ENCODE measurements at places on chromosomes 3 and 15.

- DNase-seq: peak; percentile 31
Measured at GRCh38 chr15:39230205-39230907, 350.5 kb upstream of the THBS1 start.

- DNase-seq: no peak
Measured at GRCh38 chr3:157405457-157405856, 31.2 kb upstream of the PTX3 start.

- DNase-seq: no peak
Measured at GRCh38 chr15:53536479-53537120, 222.9 kb downstream of the WDR72 start.

GRCh38 chr3:111846039-111846438 lies 13.0 kb upstream of the PHLDB2 start:
- no peak for DNase-seq

GRCh38 chr3:59978979-59979378 lies 929.2 kb upstream of the CFAP20DC start:
- no peak for DNase-seq

DNA sequence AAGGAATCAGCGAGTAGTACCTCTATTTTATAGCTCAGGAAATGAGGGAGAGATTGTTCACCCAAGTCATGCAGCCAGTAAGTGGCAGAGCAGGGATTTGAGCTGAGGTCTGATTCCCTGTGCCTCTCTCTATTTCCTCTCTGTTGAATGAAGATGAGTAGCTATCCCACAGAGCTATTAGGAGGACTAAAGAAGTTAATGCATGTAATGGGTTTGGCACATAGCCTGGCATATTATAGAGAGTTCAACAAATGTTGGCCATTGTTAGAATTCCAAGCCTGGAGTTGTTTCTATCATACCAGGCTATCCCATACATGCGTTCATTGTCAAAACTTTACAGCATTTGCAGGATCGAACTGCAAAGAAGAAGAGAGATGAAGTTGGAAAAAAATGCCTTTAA lies 21.8 kb upstream of the KLHL6 start:
- DNase-seq: no peak

DNA sequence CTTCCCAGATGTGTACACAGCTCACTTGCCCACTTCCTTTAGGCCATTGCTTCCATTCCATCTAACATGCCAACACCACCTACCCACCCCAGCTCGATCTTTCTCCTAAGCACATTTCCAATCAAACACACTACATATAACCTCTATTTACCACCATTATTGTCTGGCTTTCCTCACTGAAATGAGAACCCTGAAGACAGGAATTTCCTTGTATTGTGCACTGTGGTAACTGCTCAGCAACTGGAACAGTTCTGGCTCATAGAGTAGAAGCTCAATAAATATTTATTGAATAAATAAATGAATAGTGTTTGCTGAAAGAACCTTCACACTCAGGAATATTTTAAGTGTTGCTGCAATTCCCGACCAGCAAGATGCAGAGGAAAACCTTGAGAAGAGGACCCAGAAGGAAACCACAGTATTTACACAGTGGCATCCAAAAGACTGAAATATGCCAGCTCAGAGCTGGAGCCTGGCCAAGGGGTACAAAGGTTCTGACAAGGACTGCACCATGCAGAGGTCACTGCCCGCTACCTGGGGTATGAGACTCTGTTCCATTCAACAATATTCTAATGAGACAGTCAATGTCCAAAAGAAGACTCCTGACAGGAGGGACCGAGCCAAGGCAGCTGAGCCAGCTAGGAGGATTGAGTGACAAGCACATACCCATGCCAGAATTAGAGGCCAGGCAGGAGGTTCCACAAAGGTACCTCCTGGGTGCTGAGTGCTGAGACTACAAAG lies 168.8 kb downstream of the NUP210 start:
- DNase-seq: peak; percentile 64

GRCh38 chr3:38247366-38248035 lies 18.1 kb upstream of the SLC22A13 start:
- no peak for DNase-seq

GRCh38 chr15:69149803-69150202 lies 10.6 kb upstream of the GLCE start:
- DNase-seq: no peak

GRCh38 chr3:71436337-71436736 lies 147.2 kb downstream of the FOXP1 start:
- no peak for DNase-seq

DNA sequence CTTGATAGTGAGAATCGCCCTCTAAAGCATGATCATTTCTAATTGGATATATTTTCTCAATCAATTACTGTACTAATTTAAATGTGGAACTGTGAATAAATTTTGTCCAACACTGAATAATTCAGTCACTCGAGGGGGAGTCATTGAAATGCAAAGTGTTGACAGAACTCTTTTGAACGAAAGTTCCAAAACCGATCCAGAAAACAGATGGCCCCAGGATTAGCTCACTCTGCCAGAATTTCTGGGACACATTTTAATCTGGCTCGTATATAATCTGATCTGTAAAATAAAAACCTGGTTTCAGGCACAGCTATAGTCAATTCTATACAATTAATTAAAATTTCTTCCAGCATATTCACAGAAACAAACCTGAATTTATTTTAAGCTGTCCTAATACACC lies 580.4 kb downstream of the ROBO1 start:
- no peak for DNase-seq

- peak; percentile 55 for DNase-seq
Measured at GRCh38 chr3:185549122-185549521, 3.3 kb downstream of the LIPH start.

DNA sequence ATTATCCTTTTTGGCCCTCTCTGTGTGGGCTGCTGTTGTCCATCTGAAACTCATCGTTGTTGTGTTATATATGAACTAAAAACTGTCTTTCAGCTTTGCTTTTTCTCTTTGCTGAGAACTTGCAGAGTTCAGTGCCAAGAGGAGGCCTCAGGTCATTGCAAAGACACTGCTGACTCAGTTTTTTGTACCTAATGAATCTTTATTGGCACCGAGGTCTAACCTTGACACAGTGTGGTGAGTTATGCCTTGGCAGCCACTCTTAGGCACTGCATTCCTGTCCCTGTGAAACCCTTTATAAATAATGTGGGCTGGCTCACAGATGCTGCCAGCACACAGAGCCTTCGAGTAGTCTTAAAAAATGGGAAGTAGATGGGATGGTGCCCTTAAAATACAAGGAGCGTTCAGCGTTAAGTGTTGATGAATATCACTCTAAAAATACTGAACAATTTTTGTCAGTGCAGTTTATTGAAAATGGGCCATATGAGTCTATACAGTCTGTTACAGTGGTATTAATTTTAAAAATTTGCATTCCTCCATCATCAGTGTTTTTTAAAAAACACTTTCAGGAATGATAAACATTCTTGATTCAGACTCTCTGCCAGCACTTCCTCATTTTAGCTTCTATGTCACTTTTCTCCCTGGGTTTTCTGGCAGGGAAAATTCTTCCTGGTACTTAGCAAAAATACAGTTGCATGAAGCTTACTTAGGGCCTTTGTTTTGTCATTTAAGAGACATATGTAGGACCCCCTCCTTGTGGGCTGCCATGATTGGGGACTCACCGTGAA lies 234.1 kb downstream of the CACNA2D3 start:
- DNase-seq: no peak

GRCh38 chr3:23831517-23832394 lies 26.0 kb downstream of the UBE2E1 start:
- no peak for DNase-seq

DNA sequence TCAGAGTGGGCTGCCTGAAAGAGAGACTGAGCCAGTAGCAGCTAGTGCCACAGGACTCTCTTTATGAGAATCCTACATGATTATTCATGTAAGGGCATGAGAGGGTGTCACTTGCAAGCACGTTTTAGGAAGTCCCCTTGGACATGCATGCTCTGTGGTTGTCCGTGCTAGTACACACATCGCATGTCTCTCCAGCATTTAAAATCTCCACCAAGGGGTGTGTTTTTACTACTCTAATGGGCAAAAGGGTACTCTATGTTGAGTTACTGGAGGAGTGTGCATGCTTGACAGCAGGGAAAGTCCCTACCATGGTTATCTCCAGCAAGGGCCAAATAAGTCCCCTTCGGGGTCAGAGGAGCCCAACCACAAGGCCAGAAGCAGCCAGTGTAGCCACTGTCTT lies 70.7 kb downstream of the DCLK3 start:
- DNase-seq: no peak

DNA sequence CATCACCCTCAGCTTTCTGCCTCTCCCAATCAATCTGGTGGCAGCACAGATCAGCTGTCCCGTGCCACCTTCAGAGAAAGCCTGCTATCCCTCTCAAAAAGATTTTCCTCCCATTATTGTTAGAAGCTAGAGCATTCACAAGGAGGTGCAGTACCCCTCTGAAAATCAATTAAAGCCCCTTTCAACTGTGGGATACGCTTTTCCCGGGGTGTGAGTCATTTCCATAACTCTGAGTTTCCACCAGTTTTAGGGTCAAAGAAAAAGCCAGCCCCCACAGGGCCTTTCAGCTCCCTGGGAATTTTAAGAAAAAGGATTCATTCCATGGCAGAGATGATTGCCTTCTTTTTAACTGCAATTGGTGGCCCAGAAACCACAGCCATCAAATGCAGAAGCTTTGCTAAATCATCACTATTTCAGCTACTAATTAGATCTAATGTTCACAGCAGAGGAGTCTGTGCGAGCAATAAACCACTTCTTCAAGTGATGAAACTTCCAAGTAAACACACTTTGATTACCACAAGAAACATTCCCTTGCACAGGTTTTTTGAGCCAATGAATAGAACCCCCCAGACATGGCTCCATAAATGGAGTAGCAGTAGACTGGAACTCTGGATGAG lies 270.0 kb upstream of the TPRG1 start:
- no peak for DNase-seq

DNA sequence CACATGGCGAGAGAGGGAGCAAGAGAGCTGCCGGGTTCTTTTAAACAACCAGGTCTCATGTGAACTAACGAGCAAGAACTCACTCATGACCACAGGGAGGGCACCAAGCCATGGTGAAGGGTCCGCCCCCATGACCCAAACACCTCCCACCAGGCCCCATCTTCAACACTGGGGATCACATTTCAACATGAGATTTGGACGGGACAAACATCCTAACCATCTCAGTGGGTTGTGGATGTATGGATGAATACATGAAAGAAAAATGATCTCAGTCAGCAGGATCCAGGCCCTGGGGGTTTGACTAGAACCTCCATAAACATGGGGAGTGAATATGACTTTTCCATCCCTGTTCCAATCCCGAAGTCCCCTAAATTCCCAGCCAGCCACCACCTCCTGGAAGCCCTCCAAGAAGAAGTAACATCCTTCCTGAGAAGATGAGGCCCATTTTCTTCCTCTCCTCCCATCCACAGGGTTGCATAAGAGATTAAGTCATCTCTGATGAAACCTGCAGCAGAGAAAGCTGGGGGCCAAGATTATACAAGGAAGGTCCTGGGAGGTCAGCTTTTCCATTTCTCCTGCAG lies 9.5 kb downstream of the CAV3 start:
- no peak for DNase-seq

GRCh38 chr3:143831208-143831607 lies 17.1 kb downstream of the SLC9A9 start:
- no peak for DNase-seq

GRCh38 chr3:131957980-131958379 lies 76.8 kb downstream of the CPNE4 start:
- DNase-seq: no peak

GRCh38 chr3:42116466-42116865 lies 25.3 kb downstream of the TRAK1 start:
- no peak for DNase-seq

DNA sequence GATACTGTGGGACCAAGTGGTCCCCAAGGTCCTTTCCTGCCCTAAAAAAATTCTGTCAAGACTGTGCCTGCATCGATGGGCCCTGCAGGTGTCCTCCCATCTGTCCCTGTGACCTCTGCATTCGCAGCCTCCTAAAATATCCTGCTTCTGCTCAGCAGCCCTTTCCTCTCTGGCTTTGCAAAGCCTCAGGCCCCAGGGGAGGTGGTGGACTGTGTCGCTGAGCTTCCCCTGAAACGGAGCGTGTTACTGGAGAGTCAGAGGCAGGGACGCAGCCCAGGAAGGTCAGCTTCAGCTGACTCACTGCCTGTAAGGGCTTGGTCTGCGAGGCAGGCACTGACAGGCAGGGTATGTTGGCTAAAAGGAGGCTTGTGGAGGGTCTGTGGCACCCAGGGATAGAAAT lies 110.0 kb downstream of the RAB11A start:
- no peak for DNase-seq

- peak; percentile 64 for DNase-seq
Measured at GRCh38 chr3:157572559-157573270, 69.5 kb upstream of the VEPH1 start.

- no peak for DNase-seq
Measured at GRCh38 chr3:188940573-188940932, 231.2 kb upstream of the TPRG1 start.

- no peak for DNase-seq
Measured at GRCh38 chr15:80403712-80404056, 498 bp upstream of the ARNT2 start.
